ENCODE measurements at places on chromosomes 4 and X.

- peak; percentile 43 for DNase-seq
Observed at GRCh38 chr4:153488006-153488891, 22.1 kb downstream of the TMEM131L start.

GRCh38 chr4:110869114-110869513 lies 246.2 kb upstream of the PITX2 start:
- DNase-seq: no peak

- DNase-seq: no peak
Observed at GRCh38 chr4:823761-824460, 2.0 kb downstream of the CPLX1 start.

DNA sequence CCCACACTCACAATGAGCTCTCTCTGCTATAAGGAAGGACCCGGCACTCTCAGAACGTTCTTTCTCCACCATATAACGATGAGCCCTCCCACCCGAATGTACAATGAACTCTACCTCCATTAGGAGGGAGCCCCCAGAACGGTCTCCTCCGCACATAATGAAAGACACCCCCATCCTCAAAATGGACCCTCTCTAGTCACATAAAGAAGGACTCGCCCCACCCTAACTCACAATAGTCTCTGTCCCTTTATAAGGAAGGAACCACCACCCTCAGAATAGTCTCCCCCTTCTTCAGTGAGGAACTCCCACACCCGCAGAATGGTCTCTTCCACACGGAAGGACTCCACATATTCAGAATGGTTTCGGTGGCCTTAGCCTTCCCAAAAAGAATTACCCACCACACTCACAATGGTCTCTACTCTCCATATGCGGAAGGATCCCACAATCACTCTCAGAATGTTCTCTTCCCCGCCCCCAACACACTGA lies 477 bp downstream of the SLC35A2 start:
- DNase-seq: no peak

- no peak for DNase-seq
Observed at GRCh38 chrX:9204560-9204959, 170.6 kb upstream of the FAM9B start.

DNA sequence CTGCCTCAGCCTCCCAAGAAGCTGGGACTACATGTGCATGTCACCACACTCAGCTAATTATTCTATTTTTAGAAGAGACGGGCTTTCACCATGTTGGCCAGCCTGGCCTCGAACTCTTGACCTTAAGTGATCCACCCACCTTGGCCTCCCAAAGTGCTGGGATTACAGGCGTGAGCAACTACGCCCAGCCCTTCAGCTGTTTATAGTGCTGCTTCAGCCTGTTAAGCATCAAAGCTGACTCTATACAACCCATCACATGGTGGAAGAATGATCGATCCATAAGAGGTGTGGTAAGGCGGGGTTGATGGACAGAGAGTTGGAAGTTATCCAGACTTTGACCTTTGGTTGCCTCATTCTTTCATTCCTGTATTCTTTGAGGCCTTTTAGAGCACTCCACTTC lies 56.2 kb upstream of the RAPGEF2 start:
- no peak for DNase-seq

GRCh38 chrX:53682885-53683555 lies 3.5 kb downstream of the HUWE1 start:
- DNase-seq: no peak

GRCh38 chr4:146123231-146123630 lies 52.3 kb upstream of the LSM6 start:
- DNase-seq: no peak

DNA sequence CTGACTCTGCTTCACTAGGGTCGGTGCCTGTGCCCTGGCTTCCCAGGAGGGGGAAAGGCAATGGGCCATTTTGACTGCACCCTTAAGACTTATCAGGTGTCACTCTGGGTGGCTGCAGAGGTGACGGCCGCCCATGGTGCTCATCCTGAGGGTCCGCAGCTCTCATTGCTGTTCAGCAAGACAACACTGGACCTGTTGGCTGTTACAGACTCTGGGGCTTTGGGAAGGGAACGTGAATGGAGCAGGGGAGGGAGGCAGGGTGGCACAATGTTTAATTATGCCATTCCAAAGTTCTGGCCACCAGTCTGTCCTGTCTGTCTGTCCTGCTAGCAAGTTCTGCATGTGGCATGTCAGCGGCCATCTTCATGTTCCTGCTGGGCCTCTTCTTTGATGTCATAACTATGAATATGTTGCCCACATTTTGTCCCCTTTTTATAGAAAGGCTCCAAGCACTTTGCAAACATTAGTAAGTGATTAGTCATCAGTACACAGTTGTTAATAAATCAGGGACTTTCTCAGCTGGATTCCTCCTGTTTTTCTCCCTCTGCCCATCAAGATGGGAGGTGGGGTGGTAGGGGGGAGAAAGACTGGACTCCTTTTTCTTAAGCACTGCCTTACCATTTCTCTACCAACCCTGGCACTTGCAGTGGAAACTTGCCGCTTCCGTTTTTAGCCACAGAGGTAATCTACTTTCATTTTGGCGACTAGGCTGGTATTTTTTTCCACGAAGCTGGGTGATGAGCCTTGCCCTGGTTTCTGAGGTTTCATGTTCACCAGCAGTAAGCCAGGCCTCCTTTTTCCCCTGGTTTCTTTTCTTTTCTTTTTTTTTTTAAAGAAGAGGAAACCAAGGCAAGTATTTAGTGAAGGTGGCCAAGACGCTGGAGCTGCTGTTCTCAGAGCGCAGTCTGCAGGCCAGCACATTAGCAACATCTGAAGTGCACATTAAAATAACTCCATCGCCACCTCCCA lies 88.6 kb upstream of the TRIM2 start:
- DNase-seq: peak; percentile 34

- DNase-seq: no peak
Observed at GRCh38 chrX:39955625-39956024, 142.1 kb downstream of the BCOR start.

DNA sequence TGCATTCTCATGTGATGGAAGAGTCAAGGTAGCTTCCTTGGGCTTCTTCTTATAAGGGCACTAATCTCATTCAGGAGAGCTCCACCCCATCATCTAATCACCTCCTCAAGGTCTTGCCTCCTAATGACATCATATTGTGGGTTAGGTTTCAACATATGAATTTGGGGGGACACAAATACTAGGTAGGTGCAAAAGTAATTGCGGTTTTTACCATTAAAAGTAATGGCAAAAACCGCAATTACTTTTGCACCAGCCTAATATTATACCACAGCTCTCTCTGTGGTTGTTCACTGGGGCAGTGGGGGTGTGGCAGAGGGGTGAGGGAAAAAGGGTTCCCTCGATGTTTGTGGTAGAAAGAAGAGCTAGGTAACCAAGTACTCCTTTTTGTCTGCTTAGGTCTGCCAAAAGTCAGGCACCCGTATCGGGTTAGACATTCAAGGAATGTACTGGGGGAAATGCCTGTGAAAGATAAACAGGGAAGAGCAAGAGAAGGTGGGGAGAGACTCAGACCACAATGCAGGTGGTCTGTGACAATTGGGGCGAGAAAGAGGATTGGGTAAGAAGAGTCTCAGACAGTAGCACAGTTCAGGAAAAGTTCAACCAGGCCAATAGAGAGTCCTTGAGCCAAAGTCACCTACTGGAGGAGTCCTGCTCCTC lies 78.9 kb upstream of the MTM1 start:
- no peak for DNase-seq

DNA sequence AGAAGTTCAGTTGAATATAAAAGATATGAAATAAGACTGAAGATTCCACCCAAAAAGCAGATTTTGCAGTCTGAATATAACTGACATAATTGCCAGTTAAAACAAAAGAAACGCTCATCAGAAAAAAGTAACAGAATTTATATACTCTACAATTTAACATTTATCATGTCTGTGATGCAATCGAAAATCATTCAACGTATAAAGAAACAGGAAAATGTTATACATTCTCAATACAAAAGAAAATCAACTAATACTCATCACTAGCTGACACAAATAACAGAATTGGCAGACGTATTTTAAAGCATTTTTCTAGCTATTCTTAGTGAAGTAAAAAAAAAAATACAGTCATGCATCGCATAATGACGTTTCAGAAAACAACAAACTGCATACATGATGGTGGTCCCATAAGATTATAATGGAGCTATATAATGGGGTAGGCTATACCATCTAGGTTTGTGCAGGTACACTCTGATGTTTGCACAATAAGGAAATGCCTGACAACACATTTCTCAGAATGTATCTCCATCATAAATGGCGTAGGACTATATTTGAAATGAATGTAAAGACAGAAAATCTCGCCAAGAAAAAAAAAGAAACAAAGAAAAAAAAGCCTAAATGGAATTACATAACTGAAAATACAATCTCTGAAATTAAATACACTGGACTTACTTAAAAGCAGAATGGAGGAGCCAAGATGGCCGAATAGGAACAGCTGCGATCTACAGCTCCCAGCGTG lies 34.3 kb downstream of the OR13H1 start:
- no peak for DNase-seq

DNA sequence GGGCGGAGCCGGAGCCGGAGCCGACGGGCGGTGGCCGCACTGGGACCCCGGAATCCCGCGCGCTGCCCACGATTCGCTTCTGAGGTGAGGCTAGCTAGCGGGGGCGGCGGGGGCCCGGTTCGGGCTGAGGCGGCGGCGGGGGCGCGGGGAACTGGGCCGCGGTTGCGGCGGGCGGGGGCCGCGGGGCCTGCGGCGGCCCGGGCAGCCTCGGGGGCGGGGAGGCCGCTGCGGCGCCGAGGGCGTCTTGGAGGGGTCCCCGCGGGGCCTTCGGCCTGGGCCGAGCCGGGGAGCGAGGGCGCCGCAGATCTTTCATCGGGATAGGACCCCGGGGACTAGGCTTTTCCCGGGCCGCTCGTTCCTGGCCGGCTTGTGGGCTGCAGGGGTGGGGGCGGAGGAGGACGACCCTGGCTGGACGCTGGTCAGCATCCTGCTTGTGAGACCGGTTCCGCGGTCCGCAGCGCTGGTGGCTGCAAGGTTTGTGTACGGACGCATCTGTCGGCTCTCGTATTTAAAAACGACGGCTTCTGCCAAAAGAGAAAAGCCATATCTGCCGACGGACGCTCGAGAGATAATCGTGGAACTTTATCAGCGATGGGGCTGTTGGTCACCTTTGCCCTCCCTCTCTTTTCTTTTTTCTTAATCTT lies 419 bp downstream of the ADD1 start:
- no peak for DNase-seq

- DNase-seq: no peak
Observed at GRCh38 chrX:134933911-134934310, 56.9 kb upstream of the SMIM10 start.

DNA sequence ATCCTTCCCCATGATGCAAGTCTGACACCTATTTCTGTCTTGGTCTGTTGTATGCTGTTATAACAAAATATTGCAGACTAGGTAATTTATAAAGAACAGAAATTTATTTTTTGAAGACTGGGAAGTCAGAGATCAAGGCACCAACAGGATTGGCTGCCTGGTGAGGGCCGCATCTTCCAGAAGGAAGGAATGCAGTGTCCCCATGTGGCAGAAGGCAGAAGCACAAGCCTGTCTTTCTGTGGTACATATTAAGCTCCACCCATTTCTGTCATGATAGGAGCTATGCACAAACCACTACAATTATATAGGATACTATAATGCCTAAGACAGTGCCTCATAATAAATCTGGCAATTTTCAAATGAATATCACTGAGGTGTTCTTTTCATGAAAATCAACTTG lies 502.3 kb upstream of the DIAPH2 start:
- DNase-seq: no peak

Data from stimulated activated CD8-positive, alpha-beta memory T cell treated with anti-CD3 and anti-CD28 coated beads, Interleukin-15, amount 100 ng/mL, for 24 hours (primary cell).